Progenitor cell of endocrine pancreas (in vitro differentiated cells): ENCODE measurements at places on chromosomes 13 and 19. TPM values are rescaled to one million over a fixed set of nuclear protein-coding genes. Genes with fewer than 3 reads are reported as not detected.

DNA sequence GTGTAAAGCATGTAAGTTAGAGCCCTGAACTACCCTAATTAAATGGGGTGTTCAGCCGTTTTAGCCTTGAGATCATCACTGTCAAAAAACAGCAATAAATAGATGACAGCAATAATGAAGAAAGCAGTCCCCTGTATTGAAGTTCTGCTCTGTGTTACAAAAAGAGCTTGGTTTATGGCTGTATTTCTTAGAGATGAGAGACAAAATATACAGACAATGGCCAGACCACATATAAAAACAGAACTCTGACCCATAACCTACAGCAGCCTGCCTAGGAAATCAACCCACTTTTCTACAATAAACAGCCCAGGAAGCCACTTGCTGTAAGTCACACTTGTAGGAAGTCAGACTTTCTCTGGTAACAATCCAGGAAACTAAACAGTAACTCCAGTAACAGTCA is 10.8 kb downstream of the IGFL3 start:
- DNase-seq, result no peak
- H3K27me3 ChIP-seq, result peaks cover 4% of the 10 kb centered on the region
- no peaks in the 10 kb centered on the region for H3K36me3 ChIP-seq

DNA sequence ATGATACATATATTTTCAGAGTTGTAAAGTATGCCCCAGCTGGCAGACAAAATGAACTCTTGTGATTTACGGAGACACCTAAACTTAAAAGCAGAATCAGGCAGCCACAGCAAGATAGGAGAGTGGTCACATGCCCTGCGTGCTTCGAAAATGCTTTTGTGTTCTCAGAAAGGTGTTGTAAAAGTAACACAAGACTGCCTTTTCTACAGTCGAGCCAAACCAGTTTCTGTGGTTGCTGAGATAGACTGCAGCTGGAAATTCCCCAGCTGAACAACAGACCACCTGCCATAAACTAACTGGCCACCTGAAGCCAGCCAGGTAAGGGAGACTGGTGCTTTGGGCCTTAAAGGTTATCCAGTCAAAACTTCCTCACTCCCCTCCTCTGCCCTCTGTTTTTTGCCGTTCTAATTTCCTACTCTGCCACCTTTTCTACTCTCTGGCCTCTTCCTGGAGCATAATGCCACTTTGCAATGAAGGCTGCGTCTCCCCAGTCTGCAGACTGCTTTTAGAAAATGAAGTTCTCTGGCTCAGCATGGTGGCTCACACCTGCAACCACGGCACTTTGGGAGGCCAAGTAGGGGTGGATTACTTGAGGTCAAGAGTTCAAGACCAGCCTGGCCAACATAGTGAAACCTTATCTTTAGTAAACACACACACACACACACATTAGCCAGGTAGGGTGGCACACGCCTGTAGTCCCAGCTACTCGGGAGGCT is 381.2 kb upstream of the SLITRK1 start:
- H3K36me3 ChIP-seq, result no peaks in the 10 kb centered on the region
- H3K27me3 ChIP-seq, result no peaks in the 10 kb centered on the region
- H3K27ac ChIP-seq, result no peak overlapping the region
- no peak overlapping the region for H3K4me3 ChIP-seq
- peaks cover 4% of the 10 kb centered on the region for H3K4me1 ChIP-seq

- no peaks in the 10 kb centered on the region for H3K4me1 ChIP-seq
- H3K36me3 ChIP-seq, result no peaks in the 10 kb centered on the region
- H3K4me3 ChIP-seq, result no peak overlapping the region
- H3K27me3 ChIP-seq, result peaks cover 7% of the 10 kb centered on the region
- no peak for DNase-seq
- no peak overlapping the region for H3K27ac ChIP-seq
These were observed 4.8 kb downstream of the CIB3 start for GRCh38 chr19:16168465-16169081.

The FCGBP gene
- 0.80 and 1.2 TPM in 2 replicates for total RNA-seq

DNA sequence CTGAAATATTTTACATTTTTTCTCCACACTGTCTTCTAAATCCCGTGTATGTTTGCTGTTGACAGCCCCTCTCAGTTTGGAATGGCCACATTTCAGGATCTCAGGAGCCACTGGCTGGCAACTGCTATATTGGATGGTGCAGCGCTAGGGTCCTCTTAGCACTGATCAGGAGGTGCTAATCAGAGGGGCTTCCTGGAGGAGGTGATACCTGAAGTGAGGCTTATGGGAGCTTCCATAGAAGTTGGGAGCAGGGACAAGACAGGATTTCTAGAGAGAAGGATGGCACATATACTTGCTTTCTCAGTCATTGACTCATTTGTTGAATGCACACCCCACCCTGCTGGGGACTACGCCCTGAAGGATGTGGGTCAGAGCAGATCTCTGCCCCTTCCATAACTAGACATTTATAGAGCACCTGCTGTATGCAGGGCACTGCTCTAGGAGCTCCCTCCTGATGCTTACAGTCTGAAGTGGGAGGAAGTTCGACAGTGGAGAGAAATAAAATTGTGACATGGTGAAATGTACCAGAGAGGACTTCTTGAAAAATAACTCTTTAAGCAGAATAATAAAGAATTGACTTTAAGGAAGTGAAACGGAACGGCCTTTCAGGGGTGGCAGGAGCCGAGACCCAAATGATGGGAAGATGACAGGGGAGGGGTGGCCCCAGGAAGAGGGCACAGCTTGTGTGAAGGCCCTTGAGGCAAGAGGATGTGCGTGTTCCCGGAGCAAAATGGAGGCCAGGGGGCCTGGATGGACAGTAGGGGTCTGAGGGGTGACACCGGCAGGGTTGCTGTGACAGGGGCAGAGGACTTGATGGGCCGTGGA is 13.1 kb downstream of the AP2A1 start:
- H3K4me3 ChIP-seq, result no peak overlapping the region
- DNase-seq, result no peak
- no peaks in the 10 kb centered on the region for H3K27me3 ChIP-seq
- H3K36me3 ChIP-seq, result peaks cover 6% of the 10 kb centered on the region

DNA sequence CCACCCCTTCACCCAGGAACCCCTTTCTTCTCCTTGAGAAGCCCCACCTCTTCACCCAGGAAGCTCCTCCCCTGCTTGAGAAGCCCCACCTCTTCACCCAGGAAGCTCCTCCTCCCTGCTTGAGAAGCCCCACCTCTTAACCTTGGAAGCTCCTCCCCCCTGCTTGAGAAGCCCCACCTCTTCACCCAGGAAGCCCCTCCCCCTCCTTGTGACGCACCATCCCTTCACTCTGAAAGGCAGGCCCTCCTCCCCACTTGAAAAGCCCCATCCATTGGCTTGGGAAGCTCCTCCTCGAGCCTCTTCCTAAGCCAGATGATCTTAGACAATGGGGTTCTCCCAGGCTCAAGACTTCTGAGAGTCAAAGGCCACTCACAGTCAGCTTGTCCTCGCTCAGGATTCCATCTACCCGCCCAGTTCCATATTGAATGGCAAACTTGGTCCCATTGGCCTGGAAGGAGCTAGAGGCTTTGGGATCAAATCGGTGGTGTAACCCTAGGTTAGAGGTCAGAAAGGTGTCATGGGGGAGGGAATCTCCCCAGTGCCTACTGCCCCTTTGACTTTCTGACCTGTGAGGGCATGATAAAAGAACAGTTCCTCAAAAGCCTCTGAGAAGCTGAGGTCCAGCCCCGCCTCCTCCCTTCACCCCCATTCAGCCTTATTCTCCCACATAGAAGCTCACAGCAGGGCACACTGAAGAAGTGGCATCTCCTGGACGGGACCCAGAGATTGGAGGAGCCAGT is 4.0 kb downstream of the NAPSA start:
- no peak overlapping the region for H3K27ac ChIP-seq
- DNase-seq, result no peak
- H3K27me3 ChIP-seq, result peaks cover 10% of the 10 kb centered on the region
- no peak overlapping the region for H3K4me3 ChIP-seq
- H3K4me1 ChIP-seq, result no peaks in the 10 kb centered on the region
- peaks cover 2% of the 10 kb centered on the region for H3K36me3 ChIP-seq

DNA sequence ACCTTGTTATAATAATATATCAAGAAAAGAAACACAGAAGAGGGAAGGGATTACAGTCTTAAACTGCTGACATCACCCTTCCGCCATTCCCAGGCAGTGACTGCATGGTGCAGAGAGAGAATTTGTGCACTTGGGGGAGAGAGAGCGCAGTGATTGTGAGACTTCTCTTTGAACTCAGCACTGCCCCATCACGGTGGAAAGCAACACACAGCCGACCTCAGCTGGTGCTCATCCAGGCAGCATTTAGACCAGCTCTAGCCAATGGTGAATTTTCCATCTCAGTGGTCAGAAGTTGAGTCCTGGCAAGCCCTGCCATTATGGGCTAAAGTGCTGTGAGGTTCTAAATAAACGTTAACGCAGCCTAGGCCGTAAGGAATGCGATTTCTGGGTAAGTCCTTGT is 1681.5 kb downstream of the EFNB2 start:
- no peak overlapping the region for H3K4me3 ChIP-seq
- no peak overlapping the region for H3K27ac ChIP-seq
- H3K4me1 ChIP-seq, result no peaks in the 10 kb centered on the region
- no peaks in the 10 kb centered on the region for H3K36me3 ChIP-seq
- H3K27me3 ChIP-seq, result no peaks in the 10 kb centered on the region
